Esophagus mucosa (tissue), 1 donor: ENCODE measurements at places on chromosomes 1 and 21.
A peak's percentile ranks its signal among the peaks of the same experiment; 100 is the strongest.

- ATAC-seq: no peak
Observed at GRCh38 chr1:69852706-69853105, 285.0 kb downstream of the LRRC7 start.

DNA sequence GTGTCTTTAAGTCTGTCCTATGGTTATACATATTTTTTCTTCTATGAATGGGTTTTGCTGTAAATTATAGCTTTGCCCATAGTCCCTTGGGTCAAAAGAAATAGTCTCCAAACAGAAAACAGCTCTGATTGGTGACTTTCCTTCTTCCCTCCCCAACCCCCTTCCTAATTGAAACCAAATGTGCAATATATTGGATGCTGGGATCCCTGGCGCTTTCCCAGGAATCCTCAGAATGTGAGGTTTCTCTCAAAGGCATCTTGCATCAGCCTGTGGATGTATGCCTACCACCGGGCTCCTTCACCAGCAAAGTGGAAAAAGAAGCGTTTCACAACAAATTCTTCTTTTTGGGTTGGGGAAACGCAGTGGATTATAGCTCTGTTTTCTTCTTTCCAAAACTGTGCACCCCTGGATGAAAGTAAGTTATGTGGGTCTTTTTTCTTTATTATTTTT, at the start of gene DDR2:
Gene DDR2, plus strand, starts transcription at position 248 of the 450 bp plus-strand sequence. CDS start 86,600 bp downstream, outside the sequence.
- ATAC-seq: no peak

DNA sequence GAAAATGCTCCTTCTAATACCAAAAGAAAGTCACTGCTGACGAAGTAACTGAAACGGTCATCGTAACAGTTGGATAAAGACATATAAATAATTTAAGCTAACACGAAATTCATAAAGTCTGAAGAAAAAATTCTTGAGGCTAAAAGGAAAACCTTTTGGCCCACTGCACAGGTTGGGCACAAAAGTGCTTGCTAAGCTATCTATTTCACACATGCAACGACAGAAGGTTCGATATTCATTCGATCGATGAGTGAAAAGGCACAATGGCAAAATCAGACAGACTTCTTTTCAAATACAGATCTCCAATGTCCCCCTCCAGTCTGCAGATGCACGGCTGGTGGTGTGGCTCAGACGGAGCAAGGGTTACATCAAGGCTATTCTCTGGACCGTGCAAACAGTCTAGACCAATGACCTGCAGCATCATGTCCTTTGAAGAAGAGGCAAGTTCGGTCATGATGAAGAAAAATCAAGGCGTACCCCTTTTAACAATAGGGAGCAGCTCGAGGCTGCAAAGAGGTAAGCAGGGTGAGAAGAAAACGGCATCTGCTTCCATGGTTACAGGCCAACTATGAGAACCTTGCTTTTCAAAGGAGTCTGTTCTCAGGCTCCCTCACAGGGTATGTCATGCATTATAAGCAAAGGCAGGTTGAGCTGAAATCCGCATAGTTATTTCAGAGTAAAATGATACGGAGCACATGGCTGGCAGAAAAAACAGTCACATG, 579.6 kb downstream of the USP25 start:
- peak; percentile 72 for ATAC-seq

GRCh38 chr21:29145354-29145782, 14.9 kb downstream of the MAP3K7CL start:
- peak; percentile 70 for ATAC-seq

DNA sequence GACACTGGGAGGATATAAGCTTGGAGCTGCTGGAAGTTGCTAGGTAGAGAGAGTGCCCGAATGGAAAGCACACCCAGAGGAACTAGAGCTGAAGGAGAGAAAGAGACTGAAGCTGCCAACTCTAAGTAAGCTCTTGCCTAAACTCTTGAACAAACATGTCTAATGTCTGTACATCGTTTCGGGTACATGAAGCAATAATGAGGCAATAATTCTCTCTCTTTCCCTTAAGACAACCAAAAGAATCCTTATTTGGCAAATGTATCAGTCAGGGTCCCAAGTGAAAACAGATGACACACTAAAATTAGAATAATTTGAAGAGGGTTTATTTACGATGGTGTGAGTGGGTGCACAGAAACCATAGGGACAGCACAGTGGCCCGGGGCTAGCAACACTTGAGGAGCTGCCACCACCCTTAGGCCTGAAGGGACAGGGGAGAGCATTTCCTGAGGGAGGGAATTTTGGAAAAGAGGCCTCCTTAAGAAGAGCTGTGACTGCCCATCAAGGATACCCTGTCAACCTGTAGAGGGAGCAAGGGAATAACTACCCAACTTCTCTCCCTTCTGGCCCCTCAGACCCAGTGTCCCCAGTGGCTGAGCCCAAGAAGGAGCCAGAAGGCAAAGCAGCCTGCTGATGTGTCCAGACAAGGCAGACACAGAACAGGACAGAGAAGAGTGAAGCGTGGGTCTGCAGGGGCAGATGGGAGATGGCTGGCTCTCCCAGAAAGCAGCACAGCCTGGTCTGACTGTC, 36.1 kb upstream of the KHDRBS1 start:
- peak; percentile 67 for ATAC-seq

DNA sequence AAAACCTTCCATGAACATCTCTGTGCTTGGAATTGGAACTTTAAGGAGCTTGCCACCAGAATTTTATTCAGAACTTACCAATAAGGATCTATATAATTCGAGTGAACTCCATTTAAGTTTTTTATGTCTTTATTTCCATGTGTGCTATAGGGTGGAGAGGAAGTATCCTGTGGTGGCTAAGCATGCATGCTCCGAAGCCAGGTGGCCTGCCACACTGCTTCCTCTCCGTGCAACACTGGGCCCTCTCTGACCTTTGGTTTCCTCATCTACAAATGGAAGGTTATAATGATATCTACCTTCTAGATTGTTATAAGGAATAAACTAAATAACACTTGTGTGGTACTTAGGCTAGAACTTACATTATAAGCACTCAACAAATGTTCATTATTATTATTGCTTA, 382.1 kb downstream of the PTPRC start:
- no peak for ATAC-seq

DNA sequence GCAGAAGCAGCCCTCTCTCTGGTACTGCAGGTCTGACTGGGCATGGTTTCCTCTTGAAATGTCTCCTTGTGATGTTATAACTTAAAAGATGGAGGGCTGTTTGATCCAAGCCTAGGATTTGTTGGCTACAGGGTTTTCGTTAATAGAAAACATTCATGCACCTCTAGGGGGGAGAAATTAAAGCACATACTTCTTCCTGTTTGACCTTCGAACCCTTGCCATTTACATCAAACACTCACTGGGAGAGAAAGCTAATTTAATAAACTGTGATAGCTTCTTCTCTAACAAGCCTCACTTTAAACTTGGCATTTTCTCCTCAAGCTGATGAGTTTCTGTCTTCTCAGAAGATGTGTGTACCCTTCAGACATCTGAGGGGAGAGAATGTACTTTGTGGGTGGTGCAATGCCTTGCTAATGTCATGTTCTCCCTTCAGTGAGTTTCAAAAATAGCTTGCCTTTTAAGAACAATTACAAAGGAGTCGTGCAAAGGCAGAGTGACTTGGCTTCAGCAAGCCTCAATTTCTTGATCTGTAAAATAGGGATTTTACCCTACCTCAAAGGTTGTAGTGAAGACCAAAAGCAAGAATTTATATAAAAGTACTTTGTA, 20.4 kb downstream of the CACHD1 start:
- no peak for ATAC-seq

DNA sequence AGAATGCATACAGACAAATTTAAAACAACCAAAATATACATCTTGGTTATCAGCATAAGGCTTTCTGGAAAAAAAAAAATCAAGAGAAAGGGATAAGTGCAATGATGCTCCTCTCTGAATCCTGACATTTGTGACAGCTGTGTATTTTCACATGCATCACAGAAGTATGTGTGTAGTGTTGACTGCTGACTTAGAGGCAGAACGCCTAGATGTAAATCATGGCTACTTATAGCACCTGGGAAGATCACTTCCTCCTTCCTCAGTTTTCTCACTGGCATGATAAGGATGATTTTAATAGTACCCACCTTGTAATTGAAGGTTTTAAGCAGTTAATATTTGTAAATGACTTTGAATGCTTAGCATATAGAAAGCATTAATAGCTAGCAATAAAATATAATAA, 112.5 kb downstream of the MRPL39 start:
- no peak for ATAC-seq
